Effector memory CD4-positive, alpha-beta T cell (primary cell): ENCODE measurements at places on chromosomes 11 and 22.

DNA sequence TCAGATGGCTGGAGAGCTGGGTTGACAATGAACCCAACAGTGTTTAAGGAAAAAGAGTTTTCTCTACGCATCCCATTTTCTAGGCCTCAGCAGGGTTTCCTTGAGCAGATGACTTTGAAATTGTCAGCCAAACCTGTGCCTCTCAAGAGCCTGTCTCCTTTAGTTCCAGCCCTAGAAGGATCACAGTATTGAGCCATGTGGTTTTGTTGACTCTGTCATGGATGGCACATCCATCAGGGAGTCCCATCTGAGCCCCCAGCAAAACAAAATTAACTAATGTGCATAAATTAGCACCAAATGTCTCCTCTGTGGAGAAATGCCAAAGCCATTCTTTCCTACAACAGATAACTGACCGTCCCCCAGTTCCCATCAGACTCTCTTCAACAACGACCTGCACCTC is 103.8 kb upstream of the BLID start:
- no peaks in the 10 kb centered on the region for H3K27me3 ChIP-seq
- no peaks in the 10 kb centered on the region for H3K4me1 ChIP-seq
- H3K36me3 ChIP-seq = no peaks in the 10 kb centered on the region
- H3K27ac ChIP-seq = no peak overlapping the region
- no peak overlapping the region for H3K4me3 ChIP-seq

- no peak overlapping the region for H3K27ac ChIP-seq
- no peaks in the 10 kb centered on the region for H3K36me3 ChIP-seq
- H3K4me1 ChIP-seq = no peaks in the 10 kb centered on the region
- DNase-seq = no peak
- H3K27me3 ChIP-seq = no peaks in the 10 kb centered on the region
- H3K4me3 ChIP-seq = no peak overlapping the region
Observed at GRCh38 chr11:92099183-92099582, 125.4 kb upstream of the FAT3 start.

GRCh38 chr11:11983427-11983826 is 25.0 kb downstream of the DKK3 start:
- H3K27ac ChIP-seq = no peak overlapping the region
- H3K27me3 ChIP-seq = no peaks in the 10 kb centered on the region
- no peaks in the 10 kb centered on the region for H3K36me3 ChIP-seq
- no peaks in the 10 kb centered on the region for H3K4me1 ChIP-seq
- no peak for DNase-seq

DNA sequence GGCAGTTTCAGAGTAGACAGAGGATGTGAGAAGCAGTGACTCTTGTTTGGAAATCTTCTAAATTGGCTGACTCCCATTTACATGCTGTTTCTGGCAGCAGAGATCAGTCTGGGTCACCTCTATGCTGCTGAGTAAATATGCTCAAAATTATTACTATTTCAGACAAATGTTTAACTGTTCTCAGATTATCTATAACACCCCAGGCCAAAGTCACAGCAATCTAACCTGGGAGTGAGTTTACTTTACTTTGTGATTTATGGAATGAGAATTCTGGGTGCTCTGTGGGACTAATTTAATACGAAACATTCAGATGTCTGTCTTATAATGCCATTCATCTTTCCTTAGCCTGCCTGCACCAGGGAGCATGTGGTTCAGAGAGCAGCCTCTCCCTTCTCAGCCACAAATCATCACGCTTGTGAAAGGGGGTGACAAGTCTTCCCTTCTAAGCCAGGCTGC is 282.5 kb upstream of the MPPED2 start:
- no peaks in the 10 kb centered on the region for H3K36me3 ChIP-seq
- H3K4me3 ChIP-seq = no peak overlapping the region
- no peak for DNase-seq
- H3K27ac ChIP-seq = no peak overlapping the region
- no peaks in the 10 kb centered on the region for H3K4me1 ChIP-seq
- H3K27me3 ChIP-seq = no peaks in the 10 kb centered on the region

GRCh38 chr11:122879785-122880184 is 2.8 kb upstream of the JHY start:
- no peak for DNase-seq
- H3K27me3 ChIP-seq = no peaks in the 10 kb centered on the region
- H3K36me3 ChIP-seq = no peaks in the 10 kb centered on the region

GRCh38 chr11:117610901-117611300 is 186.1 kb downstream of the DSCAML1 start:
- H3K36me3 ChIP-seq = no peaks in the 10 kb centered on the region
- H3K4me3 ChIP-seq = no peak overlapping the region
- H3K27ac ChIP-seq = no peak overlapping the region
- H3K4me1 ChIP-seq = no peaks in the 10 kb centered on the region

GRCh38 chr11:20360650-20361049 is 2.9 kb upstream of the HTATIP2 start:
- H3K27ac ChIP-seq = no peak overlapping the region
- H3K36me3 ChIP-seq = no peaks in the 10 kb centered on the region
- peaks cover 24% of the 10 kb centered on the region for H3K4me1 ChIP-seq
- H3K27me3 ChIP-seq = no peaks in the 10 kb centered on the region
- no peak for DNase-seq

DNA sequence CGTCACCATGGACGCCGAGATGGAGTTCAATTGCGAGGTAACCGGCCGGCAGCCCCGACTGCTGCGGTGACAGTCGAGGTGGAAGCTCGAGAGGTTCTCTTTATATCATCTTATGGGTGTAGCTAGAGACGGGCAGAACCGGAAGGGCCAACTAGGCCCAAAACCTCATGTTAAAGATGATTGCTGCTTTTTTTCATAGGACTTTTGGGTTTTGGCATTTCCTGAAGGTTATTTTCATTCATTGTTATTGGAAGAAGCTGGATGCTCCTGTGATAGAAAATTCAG is 585 bp downstream of the NF2 start:
- no peaks in the 10 kb centered on the region for H3K27me3 ChIP-seq
- peak overlapping the region; percentile 98 for H3K4me3 ChIP-seq
- H3K4me1 ChIP-seq = peaks cover 8% of the 10 kb centered on the region
- DNase-seq = no peak
- H3K27ac ChIP-seq = peak overlapping the region; percentile 87

DNA sequence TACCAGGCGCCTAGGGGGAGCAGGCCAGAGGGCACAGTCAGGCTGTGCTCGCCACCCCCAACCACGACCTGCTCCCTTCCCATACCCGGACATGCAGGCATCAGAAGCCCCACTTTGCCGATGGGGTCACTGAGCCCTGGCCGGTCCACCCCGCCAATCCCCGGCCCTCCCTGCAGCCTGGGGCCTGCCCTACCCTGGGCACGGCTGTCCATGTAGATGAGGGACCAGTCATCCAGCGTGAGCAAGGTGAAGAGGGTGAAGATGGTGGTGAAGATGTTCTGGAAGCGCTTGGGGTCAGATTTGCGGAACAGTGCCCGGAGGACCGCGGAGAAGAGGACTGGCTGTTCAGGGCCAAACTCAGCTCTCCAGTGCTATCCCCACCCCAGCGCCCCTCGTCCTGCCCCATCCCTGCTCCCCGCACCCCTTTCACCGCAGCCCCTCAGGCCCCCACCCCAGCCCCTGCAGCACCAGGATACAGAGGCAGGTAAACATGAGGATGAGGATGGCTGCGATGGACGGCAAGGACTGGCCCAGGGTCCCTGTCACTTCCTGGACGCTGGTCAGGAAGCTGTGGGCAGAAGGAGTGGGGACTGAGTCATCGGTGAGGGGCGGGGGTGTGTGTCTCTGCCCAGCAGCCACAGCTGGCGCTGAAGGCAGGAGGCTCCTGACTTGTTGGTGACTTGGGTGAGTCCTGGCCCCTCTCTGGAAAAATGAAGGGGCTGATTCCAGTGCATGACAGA is 5.5 kb downstream of the CATSPER1 start:
- no peak overlapping the region for H3K4me3 ChIP-seq
- no peaks in the 10 kb centered on the region for H3K27me3 ChIP-seq
- no peaks in the 10 kb centered on the region for H3K36me3 ChIP-seq
- no peak overlapping the region for H3K27ac ChIP-seq

DNA sequence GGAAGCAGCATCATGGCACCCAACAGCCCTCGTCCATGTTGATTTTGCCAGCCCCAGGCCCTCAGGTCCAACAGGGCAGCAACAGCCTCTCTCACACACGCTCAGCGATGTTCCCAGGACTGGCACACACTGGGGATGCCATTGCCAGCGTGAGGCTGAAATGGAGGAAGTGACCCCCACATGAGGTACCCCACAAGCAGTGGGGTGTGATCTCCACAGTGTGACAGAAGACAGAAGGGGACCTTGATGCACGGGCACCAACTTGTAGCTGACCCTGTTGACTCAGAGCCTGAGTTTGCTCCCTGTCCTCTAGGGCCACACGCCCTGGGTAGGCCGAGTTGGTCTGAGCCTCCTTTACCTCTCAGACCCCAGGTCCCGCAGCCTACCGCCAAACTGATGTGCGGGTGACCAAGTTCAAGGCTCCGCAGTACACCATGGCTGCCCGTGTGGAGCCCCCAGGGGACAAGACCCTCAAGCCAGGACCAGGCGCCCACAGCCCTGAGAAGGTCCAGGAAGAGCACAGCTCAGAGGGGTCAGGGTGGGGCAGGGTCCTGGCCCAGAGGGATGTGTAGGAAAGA is 6.2 kb downstream of the SCGB1C1 start:
- H3K36me3 ChIP-seq = peaks cover 15% of the 10 kb centered on the region
- H3K4me1 ChIP-seq = peaks cover 9% of the 10 kb centered on the region
- DNase-seq = no peak
- H3K27ac ChIP-seq = no peak overlapping the region

DNA sequence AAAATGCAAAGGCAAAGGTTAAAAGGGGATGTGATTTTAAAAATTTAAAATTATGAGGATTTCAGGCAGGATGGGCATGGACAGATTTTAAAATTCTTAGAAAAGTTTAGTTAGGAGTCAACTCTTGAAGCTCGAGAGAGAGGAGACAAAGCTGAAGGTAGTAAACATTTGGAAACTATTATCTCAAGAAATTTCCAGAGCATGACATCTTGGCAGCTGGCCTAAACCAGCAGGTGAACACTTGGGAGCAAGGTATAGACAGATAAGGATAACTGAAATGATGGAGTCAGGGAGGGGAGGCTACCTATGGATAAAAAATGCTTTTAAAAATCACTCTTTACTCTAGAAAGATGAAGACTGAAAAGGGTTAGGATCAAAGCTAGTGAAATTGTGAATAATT is 13.7 kb downstream of the POU2AF3 start:
- no peak overlapping the region for H3K27ac ChIP-seq
- no peak for DNase-seq
- no peaks in the 10 kb centered on the region for H3K4me1 ChIP-seq
- no peaks in the 10 kb centered on the region for H3K27me3 ChIP-seq

GRCh38 chr22:41260871-41261270 is 20.1 kb upstream of the CHADL start:
- DNase-seq = no peak
- no peak overlapping the region for H3K27ac ChIP-seq
- H3K4me3 ChIP-seq = no peak overlapping the region

DNA sequence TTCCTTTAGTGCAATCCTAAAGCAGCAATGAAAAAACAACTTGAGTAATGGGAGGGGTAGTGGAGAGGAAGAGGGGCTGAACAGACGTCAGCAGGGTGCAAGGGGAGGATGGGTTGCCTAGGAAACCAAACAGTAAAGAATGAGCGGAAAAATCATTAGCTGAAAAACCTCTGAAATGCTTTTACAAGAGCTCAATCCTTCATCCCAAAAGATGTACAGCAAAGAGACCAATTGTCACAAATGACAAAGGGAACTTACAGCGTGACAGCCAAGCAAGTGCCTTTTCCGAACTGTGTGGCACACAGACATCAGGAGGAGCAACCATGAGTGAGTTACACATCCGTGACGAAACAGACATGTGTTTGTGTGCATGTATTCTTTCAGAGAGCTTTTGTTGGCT is 104.6 kb downstream of the SIK3 start:
- H3K27me3 ChIP-seq = no peaks in the 10 kb centered on the region
- H3K4me1 ChIP-seq = peaks cover 10% of the 10 kb centered on the region
- peak; percentile 28 for DNase-seq

- H3K4me1 ChIP-seq = no peaks in the 10 kb centered on the region
- no peak overlapping the region for H3K27ac ChIP-seq
- H3K36me3 ChIP-seq = no peaks in the 10 kb centered on the region
- H3K27me3 ChIP-seq = no peaks in the 10 kb centered on the region
Observed at GRCh38 chr22:45425101-45425500, 11.6 kb downstream of the RIBC2 start.

DNA sequence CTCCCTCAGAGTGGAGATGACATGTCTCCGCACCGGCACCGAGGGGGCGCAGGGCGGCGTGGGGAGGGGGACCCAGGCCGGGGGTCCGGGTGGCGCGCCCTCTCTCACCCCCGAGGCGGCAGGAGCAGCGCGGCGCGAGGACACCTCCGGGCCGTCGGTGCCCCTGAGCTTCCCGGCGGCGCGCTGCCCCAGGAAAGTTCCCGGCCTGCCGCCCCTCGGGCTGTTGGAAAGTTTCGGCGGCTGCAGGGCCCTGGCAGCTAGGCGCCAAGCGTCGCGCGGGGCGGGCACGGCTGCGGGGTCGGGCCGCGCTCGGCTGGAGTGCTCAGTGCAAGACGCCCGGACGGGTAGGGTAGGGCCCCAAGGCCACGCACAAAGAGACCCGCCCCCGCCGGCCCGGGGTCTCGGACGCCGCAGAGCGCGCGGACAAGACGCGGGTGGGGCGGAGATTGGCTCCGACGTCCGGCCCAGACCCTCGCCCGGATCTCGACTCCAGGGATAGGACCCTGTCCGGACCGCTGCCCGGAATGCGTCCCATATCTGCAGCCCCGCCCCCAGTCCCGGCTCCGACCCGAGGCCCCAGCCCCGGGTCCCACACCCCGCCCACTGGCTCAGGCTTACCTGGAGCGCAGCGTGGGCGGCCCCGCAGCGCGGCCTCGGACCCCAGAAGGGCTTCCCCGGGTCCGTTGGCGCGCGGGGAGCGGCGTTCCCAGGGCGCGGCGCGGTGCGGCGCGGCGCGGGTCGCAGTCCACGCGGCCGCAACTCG is 471 bp downstream of the ARVCF start:
- no peaks in the 10 kb centered on the region for H3K27me3 ChIP-seq
- H3K27ac ChIP-seq = no peak overlapping the region
- DNase-seq = peak; percentile 9
- peaks cover 17% of the 10 kb centered on the region for H3K4me1 ChIP-seq
- H3K36me3 ChIP-seq = no peaks in the 10 kb centered on the region
- H3K4me3 ChIP-seq = peak overlapping the region; percentile 75
